ENCODE measurements at places on chromosomes 16 and 17.

- DNase-seq, result no peak
Observed at GRCh38 chr17:44359458-44360143, 4.1 kb downstream of the FAM171A2 start.

- DNase-seq, result no peak
Observed at GRCh38 chr16:70685938-70686375, at the start of gene MTSS2. Gene MTSS2, minus strand, starts transcription at chr16:70686053. Its CDS starts 262 bp downstream, at chr16:70685791.

- DNase-seq, result no peak
Observed at GRCh38 chr17:76353004-76353598, 615 bp downstream of the PRPSAP1 start.

DNA sequence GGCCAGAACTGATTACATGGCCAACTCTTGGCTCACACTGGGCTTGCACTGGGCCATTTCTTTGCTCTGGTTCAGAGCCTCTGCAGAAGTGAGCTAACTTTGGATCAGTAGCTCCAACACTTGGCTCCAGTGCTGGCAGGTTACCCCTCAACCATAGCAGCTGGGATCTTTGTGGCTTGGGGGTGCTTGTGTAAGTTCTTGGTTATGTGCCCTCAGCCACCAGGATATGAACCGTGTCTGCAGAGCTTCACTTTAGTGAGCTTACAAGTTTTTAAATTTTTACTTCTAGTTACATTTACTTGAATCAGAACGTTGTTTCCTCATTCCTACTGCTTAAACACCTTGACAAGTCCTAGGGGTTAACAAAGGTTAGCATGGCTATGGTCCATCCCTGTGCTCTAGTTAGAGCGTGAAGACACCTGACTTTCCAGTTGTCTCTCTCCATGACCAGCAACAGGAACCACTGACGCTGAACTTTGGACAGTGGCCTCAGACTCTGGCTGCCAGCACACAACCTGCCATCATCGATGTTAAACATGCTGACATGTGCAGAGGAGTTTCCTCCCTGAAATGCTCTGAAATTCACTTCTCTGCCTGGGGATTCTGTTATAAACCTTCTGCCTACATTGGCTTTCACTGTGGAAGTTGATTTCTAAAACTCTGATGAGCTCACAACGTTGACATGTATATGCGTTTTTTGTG, 4.1 kb downstream of the PDF start:
- no peak for DNase-seq

DNA sequence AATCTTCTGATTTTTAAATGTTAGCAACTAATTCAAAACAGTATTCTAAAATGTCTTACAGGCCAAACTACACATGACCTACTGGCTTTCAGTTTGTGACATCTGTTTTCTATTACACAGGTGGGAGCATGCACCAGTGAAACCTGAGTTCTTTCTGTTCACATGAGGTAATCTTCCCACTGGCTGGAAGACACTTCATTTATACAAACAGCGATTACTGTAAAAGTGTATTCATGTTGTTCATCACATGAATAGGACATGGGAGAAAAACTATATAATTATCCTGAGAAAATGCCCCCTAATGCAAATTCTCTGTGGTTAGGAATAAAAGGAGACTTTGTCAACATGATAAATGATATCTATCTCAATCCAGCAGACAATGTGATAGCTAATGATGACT, 11.1 kb upstream of the PIK3R5 start:
- no peak for DNase-seq

GRCh38 chr17:78963378-78963777, 16.3 kb downstream of the LGALS3BP start:
- DNase-seq, result no peak

DNA sequence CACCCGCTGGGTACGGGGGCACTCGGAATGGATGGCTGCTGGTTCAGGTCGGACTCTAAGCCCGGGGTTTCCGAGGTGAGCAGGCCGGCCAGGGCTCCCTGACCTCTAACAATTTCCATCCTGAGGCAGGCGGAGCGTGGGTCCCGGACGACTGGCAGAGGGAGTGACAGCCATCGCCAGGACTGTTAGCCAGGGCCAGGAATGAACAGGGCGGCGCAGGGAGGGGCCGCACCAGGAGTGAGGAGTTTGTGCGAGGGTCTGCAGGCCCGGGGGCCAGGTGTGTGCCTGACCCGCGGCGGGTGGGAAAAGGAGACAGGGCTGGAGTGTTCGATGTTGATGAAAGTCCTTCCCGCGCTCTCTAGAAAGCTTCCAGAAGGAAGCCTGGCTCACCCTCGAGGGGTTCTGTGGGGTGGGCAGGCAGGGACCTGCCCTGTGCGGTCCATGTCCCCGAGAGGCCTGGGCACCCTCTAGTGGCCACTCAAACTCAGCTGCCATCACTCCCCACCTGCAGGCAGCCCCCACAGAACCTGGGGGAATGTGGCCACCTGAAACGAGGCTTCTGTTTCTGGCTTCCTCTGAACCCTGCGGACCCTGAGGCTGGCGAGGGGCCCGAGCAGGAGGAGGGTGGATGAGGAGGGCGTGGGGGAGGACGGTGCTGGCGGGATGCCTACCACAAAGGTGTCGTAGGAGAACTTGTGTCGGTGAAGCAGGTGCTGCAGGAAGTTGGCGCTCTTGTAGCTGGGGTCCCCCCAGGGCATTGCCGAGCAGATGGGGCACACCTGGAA, 8.2 kb downstream of the RNF166 start:
- DNase-seq, result no peak

- no peak for DNase-seq
Observed at GRCh38 chr16:906296-906695, 64.5 kb downstream of the LMF1 start.

DNA sequence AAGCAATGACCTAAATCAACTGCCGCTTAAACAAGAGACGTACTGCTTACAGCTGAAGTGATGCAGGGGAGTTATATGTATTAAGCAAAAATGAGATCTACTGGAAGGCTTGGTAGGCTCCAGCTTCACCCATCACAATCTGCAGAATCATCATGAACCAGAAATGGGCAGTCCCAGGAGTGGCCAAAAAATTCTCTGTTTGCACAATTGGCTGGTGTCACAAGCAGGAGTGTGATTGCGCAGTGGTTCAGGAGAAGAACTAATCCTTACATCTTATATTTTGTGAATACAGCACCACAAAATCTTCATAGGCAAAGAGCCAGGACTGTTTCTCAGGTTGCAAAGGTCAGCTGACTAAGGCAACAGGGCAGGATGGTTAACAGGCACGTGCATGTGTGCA, 75.9 kb downstream of the CES1 start:
- DNase-seq, result no peak

DNA sequence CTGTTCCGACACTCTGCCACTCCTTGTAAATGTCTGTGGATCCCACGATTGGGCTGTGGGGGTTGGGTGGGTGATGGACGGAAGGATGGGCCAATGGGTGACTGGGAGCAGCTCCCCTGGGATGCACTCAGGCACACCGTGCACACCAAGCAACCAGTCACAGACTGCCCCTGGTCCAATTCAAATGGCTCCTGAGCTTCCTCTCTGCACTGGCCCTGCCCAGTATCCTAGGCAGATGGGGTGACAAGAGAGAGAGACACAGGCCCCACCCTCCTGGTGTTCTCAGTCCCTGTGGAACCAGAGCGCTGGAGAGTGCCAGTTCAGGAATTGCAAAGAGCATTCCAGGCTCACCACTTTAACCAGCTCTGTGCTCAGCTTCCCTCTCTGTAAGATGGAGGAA, 32.8 kb downstream of the BEAN1 start:
- DNase-seq, result no peak

- DNase-seq, result no peak
Observed at GRCh38 chr17:14209215-14209614, 27.4 kb downstream of the CDRT15 start.

GRCh38 chr16:12171206-12171605, 194.7 kb downstream of the SNX29 start:
- no peak for DNase-seq

- DNase-seq, result no peak
Observed at GRCh38 chr17:78640700-78641099, 63.5 kb upstream of the DNAH17 start.

DNA sequence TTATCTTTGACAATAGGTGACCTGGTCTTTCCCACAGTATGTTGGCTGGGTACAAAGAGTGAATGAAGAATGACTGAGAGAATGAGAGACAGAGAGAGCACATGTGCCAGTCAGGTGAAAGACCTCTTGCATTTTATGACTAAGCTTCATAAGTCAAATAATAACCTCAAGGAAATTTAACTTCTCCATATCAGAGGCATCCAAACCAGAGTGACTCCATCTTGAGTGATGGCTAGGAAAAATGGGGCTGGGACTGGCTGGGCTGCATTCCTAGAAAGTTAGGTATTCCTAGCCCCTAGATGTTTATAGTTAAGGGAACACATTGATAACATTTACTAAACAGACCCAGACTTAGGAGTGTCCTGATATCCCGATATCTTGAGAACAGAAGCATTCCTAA, 3.9 kb upstream of the RBL2 start:
- DNase-seq, result no peak

DNA sequence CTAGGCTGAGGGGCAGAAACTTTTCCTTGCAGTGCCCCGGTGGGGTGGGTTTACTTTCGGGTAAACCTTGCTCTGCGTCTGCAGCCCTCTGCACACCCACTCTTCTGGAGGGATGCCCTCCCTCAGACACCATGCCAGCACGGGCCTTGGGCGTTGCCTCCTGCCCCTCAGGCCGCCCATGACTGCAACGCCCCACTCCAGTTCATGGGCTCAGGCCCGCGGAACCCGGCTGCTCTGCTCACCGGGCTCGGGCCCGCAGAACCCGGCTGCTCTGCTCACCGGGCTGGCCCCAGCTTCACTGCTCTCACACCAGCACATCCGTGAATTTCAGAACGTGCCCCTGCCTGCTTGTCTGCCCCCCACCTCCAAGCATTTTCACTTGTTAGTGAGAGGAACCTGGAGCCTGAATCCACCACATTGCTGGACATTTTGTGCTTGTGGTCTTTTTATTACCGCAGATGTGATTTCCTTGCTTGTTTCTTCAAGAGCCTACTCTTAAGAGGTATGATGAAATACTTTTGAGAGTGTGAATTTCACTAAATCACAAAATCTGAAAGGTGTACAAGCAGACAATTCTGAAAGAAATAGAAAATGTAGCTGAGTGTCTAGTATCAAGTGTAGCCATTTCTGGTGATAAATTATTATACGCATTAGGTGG, 130.9 kb downstream of the RPTOR start:
- DNase-seq, result no peak

DNA sequence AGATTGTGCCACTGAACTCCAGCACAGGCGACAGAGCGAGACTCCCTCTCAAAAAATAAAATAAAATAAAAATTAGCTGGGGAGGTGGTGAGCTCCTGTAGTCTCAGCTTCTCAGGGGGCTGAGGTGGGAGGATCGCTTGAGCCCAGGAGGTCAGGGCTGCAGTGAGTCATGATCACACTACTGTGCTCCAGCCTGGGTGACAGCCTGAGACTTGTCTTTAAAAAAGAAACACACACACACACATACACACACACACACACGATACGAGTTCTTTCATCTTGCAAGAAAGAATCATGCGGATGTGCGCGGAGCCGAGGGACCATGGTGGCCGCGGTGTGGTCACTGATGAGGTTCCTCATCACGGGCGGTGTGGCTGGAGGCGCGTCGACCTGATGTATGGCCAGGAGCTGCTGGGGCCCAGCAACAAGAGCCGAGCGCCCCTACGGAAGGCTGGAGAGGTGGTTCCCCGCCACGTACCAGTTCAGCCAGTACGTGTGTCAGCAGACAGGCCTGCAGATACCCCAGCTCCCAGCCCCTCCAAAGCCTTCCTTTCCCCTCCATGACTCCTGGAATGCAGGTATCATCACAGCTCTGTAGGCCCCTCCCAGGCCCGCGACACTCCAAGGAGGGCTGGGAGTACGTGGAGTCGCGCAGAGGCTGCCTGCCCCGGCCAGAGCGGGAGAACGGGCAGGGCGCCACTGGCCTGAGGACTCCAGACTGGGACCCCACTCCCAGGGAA, 20.7 kb downstream of the NXN start:
- no peak for DNase-seq

GRCh38 chr17:76240461-76241203, at the start of gene RNF157:
Gene RNF157, minus strand, starts transcription at chr17:76240493. Its CDS starts 253 bp downstream, at chr17:76240240.
- DNase-seq, result no peak
